ENCODE measurements at places on chromosomes 2 and 18. TPM values are rescaled to one million over a fixed set of nuclear protein-coding genes. Genes with fewer than 3 reads are reported as not detected.

- H3K36me3 ChIP-seq = no peaks in the 10 kb centered on the region
- DNase-seq = peak; percentile 1
- no peak overlapping the region for H3K4me3 ChIP-seq
- H3K27me3 ChIP-seq = no peaks in the 10 kb centered on the region
- peak overlapping the region; percentile 39 for H3K27ac ChIP-seq
Measured at GRCh38 chr18:56921896-56922480, 224.9 kb upstream of the BOD1L2 start.

DNA sequence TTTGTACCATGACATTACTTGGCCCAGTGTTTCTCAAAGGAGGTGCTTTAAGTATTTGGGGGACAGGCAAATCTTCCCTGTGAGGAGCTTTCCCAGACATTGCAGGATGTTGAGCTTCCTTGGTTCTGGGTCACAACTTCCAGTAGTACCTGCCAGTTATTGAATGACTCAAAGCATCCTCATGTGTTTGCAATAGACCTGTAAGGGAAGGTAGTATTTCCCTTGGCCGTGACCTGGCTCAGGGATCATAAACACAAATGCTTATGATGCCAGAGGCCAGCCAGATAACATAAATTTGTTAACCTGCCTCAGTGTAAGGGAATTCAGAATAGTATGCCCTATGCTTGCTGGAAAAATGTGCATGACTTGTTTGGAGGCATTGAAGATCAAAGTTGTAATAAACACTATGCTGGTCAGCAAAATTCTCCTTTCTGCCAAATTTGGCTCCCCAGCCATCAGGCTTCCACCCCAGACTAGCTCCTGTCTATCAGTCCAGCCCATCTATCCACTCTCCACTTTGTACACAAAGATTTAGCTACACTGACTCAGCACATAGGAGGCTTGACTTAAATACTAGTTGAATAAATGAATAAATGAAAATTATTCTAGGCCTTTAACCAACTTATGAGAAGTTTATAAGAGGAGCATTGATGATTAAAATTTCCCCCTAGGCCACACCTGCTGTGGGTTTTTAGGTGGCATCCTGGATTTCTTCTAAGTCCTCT, 102.0 kb upstream of the EFEMP1 start:
- H3K4me3 ChIP-seq = no peak overlapping the region
- no peaks in the 10 kb centered on the region for H3K4me1 ChIP-seq
- DNase-seq = no peak
- no peaks in the 10 kb centered on the region for H3K36me3 ChIP-seq

DNA sequence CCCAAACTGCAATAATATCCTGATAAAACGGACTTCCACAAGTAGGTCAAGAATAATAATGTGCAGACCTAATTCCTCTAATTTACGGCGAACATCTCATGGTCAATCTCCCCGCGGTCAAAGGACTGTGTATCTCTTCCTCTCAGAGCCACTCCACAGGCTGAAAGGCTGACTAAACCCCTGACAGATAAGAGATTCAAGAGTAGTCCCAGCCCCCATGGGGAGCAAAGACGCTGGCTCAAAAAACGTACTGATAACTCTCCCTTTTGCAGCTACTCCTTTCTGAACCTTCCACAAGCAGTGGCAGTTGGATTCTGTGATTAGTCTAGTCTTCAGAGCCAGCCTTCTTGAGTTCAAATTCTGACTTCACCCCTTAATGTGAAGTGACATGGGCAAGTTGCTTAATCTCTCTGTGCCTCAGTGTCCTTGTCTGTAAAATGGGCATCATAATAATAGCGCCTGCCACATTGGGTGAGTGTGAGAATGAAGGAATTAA, 19.7 kb upstream of the IL18R1 start:
- H3K4me1 ChIP-seq = peaks cover 2% of the 10 kb centered on the region
- no peaks in the 10 kb centered on the region for H3K27me3 ChIP-seq
- H3K36me3 ChIP-seq = no peaks in the 10 kb centered on the region
- DNase-seq = no peak
- no peak overlapping the region for H3K4me3 ChIP-seq

- H3K4me3 ChIP-seq = no peak overlapping the region
- H3K27me3 ChIP-seq = no peaks in the 10 kb centered on the region
Measured at GRCh38 chr2:145329971-145330370, 810.1 kb upstream of the ZEB2 start.

- H3K4me1 ChIP-seq = peaks cover 12% of the 10 kb centered on the region
- DNase-seq = peak; percentile 40
- H3K4me3 ChIP-seq = no peak overlapping the region
- no peak overlapping the region for H3K27ac ChIP-seq
- H3K36me3 ChIP-seq = no peaks in the 10 kb centered on the region
Measured at GRCh38 chr2:216319771-216320170, 52.5 kb downstream of the MARCHF4 start.

GRCh38 chr2:152483276-152484063, 148.5 kb downstream of the FMNL2 start:
- H3K4me3 ChIP-seq = no peak overlapping the region
- H3K27ac ChIP-seq = no peak overlapping the region
- H3K27me3 ChIP-seq = no peaks in the 10 kb centered on the region
- DNase-seq = peak; percentile 53

DNA sequence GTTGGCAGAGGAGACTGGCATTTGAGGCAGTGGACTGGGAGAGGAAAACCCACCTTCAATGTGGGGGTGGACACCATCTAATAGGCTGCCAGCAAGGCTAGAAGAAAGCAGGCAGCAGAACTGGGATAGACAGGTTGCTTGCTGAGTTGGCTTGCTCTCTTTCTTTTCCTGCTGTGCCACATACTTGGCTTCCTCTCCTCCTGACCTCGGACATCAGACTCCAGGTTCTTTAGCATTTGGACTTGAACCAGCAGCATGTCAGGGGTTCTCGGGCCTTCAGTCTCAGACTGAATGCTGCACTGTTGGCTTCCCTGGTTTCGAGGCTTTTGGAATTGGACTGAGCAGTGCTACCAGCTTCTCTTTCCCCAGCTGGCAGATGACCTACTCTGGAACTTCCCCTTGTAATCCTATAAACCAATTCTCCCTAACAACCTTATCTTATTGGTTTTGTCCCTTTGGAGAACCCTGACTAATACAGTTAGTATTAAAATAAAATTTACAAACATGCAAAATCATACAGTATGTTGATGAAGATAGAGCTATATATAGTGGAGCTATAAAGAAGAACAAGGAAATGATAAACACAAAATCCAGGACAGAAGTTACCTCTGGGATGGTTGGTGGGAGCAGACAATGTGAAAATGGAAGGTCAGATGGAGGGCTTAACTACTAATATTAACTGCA, 15.9 kb downstream of the DSEL start:
- peaks cover 6% of the 10 kb centered on the region for H3K4me1 ChIP-seq
- no peaks in the 10 kb centered on the region for H3K27me3 ChIP-seq
- H3K36me3 ChIP-seq = no peaks in the 10 kb centered on the region
- DNase-seq = peak; percentile 28

Gene KCNF1
- 0.56 TPM for total RNA-seq

Gene DES
- total RNA-seq = 4.3 TPM

Gene ITGA4
- total RNA-seq = 20.6 TPM

Gene FAM237A
- not detected for total RNA-seq

Data from IMR-90 (cell line).